Sigmoid colon (tissue), 7 donors: ENCODE measurements at places on chromosomes 2 and 18. TPM values are rescaled to one million over a fixed set of nuclear protein-coding genes. Genes with fewer than 3 reads are reported as not detected.

The HOXD13 gene
- not detected for polyA plus RNA-seq

The ALPP gene
- 0.03 TPM for polyA plus RNA-seq

The PLB1 gene
- 1.4 TPM for polyA plus RNA-seq

The CAMKMT gene
- 6.2 TPM for polyA plus RNA-seq

The NOTO gene
- polyA plus RNA-seq, result not detected

DNA sequence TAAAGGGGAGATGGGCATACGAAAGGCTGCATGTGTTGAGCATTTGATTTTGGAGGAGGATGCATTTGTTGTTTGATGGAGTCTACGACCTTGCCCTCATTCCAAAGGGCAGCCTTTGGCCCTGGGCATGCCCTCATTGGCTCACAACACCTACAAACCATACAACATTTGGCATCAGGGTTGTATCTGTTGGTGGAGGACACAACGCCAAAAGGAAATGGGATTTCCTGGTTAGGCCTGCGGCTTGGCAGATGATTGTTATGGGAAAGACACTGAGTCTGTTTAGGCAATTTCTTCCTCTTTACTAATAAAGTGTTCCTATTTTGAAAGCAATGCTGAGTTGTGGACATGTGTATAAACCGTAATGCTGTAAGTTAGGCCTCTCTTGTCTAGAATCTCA lies 246.9 kb downstream of the LDLRAD4 start:
- no peak for DNase-seq

DNA sequence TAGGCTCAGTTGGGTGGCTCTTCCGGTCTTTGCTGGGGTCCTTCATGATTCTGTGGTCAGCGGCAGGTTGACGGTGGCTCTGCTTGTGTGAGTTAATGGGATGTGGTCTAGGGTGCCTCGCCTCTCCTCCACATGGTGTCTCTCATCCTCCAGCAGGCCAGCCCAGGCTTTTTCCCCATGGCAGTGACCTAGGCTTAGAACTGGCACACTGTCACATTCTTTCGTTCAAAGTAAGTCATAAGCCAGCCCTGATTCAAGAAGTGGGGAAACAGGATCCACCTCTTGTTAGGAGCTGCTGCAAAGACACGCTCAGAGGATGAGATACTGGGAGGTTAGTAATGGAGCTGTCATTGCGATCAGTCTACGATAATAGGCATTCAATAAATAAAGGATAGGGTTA lies 46.0 kb upstream of the CTIF start:
- no peak for DNase-seq

DNA sequence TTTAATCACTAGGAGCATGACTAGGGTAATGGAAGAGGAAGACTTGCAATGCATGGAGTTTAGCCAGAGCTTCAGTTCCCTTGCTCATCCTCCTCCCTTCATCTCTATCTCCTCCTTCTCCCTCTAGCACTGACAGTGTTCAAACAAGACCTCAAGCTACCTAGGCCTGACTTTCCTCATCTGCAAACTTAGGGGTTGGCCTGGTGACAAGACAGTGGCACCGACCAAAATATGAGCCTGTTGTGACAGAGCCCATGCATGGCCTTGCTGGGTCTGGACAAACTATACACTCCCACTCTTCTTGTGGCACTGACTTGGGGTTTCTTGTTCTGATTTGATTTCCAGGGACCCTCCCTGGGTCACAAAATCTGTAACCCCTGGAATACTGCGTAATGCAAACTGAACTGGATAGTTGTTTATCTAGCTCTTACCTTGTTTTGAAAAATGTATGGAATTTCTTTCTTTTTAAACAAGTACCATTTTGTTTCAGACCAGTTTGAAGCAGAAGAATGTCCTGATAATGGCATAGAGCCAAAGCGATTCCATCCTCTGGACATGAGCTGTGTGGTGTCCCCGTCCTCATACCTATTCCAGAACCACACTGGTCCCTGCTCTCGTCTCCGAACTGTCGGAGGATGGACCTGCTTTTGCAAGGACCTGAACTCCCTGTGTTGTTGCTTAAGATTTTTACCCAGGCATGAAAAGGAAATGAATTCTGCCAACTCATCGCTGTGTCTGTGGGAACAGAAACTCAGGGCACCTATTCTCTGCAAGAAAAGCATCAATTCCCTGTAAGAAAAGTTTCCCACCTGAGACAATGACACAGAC lies 33.4 kb upstream of the PPP4R1 start:
- DNase-seq, result no peak

- DNase-seq, result no peak
These were observed 146.1 kb downstream of the PXDN start for GRCh38 chr2:1598041-1598710.

DNA sequence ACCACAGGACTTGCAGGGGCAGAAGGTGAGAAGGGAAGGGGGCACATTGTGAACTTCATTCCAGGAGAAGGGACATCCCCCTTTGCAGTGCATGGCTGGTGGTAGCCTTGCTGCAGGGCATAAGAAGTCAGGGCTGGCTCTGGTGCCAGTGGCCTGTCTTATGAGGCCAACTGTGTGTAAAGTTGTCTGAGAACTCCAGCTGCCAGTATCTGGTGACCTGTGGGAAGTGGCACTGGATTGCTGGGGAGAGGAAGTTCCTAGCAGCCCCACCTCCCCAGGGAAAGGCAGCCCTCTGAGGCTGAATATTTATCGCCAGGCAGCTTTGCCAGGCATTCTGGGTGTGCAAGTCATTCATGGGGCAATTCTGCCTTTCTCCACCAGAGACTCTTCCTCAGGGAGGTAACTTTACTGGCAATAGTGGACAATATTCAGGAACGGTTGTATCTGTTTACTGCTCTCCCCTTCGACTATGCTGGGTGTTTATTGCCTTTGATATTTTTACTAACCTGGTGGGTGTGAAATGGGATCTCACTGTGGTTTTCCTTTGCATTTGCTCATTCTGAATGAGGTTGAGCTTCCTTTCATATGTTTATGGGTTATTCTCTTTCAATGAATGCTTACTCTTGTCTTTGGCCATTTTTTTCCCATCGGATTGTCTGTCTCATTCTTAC lies 12.3 kb downstream of the TRPM8 start:
- DNase-seq, result no peak
